Fibroblast of skin of left quadriceps (primary cell): ENCODE measurements at places on chromosomes 7 and 10.

DNA sequence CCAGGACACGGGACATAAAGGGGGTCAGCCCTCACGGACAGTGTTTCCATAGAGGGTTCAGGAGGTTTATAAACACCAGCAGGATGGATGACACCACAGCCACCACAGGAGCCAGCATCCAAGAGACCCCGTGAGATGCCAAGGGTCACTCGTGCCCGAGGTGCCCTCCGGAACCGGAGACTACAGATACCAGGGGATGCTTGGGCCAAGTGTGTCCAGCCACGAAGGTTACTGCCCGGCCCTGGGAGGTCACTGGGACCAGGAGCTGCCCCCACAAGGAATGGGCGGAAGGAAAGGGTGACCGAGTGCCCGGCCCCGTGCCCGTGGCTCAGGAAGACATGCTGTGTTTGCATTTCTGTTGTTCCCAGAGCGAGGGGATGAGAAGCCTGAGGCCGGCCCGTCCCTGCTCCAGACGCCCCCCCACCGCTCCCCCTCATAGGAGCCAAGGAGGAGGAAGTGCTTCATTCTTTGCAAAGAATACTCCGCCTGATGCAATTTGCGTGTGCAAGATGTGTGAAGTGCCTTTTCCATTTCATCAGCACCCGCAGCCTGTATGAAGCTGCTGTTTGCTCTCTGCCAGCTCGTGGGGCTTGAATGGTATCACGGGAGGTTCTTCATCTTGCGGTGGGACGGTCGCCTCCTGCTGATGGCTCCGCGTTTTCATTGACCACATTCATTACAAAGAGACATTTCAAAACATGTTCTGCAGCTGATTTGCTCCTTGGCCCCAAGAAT is 176.4 kb downstream of the ELFN1 start:
- peak; percentile 39 for DNase-seq

- no peak for DNase-seq
These were observed 59.6 kb downstream of the NEURL1 start for GRCh38 chr10:103552856-103553742.

DNA sequence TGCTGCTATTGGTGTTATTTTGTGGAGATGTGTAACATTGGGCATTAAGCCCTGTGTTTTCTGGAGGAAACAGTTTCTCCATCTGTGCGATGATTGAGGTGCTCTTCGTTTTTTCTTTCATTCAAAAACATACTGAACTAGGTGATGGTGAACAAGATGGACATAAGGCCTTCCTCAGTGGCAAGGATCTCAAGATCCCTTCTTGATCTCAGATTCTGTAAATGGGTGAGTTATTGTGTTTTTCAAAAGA is 759 bp upstream of the ELAPOR2 start:
- no peak for DNase-seq

- peak; percentile 9 for DNase-seq
These were observed at the start of gene ATRNL1 for GRCh38 chr10:115093286-115093775. ATRNL1 (plus strand) TSS chr10:115093365; CDS start chr10:115093751, 386 bp downstream.

GRCh38 chr7:54985426-54986330 is 33.1 kb upstream of the EGFR start:
- DNase-seq = peak; percentile 49

DNA sequence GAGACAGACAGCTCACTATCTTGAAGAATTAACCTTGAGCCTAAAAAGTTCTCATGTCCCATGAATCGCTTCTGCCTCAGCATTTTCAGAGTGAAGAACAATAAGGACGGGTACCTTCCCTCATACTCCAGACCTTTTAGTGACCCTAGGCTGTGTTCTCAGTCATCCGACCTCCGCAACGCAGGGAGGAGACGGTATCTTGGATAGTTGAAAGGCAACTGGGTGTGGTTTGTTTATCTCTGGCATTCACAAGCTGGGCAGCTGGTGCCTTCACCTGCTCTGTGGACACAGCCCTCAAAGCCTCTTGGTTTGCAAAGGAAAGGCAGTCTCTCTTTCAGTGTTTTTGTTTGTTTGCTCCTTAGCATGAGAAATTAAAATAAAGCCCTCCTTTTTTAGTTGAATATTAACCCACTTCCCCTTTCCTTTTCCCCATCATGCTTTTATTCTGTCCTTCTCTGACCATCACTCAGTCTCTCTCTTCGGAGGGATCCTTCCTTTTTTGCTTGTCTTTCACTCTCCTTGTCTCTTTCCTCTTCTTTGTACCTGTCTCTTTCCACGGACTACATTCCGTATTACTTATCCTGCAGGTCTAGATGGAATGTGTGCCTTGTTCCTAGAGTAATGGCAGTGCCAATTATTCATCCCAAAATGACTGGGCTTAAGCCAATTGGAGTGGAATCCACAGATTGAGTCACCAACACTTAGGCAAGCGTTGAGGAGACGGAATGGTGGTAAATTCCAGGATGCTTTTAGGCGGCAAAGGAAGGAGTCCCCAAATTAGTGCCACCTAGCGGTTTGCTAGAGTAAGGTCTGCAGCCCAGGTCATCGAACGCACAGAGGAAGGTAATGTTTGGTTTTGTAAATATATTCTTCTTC is 45.8 kb downstream of the PRR15 start:
- peak; percentile 18 for DNase-seq

DNA sequence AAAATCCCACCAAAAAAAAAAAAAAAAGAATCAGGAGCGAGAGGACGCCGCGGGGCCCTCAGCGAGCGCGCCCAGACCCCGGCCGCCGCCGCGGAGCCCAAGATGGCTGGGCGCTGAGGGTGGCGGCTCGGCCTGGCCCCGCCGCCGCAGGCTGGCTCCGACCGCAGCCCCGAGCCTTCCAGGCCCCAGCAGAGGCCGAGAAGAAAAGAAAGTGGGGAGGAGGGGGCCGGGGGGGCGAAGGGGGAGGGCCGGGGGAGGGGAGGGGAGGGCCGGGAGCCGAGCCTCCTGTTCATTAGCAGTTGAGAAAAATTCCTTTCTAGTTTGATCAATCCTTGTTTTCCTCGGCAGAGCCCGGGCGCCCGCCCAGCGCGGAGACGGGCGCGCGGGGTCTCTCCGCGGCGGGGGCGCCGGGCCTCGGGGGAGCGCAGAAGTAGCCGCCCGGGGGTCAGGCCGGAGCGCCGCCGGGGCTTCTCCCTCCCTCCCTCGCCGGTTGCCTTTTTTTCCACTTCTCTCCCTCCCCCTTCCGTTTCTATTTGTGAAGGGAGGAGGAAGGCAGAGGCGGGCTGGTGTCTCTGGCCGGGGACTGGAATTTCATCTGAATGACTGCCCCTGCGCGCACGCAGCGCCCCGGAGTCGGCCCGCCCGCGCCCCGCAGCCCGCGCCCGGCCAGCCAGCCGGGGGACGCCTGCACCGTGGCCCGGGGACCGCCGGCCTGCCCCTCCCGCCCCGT is 778 bp upstream of the TRIM8 start:
- DNase-seq = peak; percentile 48

DNA sequence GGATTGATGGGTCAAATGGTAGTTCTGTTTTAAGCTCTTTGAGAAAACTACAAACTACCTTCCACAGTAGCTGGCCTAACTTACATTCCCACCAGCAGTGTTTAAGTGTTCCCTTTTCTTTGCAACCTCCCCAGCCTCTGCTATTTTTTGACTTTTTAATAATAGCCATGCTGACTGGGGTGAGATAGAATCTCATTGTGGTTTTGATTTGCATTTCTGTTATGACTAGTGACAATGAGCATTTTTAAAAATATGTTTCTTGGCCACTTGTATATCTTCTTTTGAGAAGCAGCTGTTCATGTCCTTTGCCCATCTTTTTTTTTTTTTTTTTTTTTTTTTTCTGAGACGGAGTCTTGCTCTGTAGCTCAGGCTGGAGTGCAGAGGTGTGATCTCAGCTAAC is 155.2 kb upstream of the BMPER start:
- peak; percentile 56 for DNase-seq

DNA sequence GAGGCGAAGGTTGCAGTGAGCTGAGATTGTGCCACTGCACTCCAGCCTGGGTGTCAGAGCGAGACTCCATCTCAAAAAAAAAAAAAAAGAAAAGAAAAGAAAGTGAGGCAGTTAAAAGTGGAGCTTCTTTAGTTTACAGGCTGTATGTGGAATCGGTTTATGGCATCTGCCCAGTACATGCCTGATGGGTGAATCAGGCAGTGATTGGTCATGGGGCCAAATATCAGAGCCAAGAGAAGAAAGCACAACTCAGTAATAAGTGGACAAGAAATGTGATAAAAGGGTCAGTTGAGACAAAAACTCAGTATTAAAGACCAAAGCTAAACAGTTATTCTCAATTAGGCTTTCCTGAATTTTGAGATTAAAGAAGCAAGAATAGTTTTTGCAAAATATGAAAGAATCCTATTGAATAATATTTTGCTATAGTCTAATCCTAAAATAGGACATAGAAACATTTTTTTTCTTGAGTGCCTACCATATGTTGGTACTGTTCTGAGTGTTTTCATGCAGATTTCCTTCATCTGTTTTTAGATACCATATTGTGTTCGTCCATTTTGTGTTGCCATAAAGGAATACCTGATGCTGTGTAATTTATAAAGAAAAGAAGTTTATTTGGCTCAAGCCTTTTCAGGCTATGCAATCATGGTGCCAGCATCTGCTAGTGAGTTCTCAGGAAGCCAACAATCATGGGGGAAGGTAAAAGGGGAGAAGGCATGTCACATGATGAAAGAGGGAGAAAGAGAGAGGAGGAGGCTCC is 14.4 kb downstream of the CDC14C start:
- DNase-seq = peak; percentile 61

- DNase-seq = no peak
These were observed 55.2 kb upstream of the RPA3 start for GRCh38 chr7:7773334-7774309.

DNA sequence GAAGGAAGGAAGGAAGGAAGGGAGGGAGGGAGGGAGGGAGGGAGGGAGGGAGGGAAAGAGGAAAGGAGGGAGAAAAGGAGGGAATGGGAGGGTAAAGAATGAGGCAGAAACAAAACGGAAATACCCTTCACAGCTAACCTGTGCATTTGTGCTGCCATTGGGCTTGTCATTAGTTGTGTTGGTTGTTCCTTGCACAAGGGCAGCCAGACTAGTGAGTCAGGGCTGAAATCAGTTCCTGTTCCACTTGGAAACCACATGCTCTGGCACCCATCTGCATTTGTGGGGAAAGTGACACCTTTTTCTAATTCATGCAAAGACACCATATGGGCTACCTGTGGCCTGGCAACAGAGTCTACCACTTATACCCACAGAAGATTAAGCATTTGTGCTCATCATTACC is 1004.0 kb upstream of the C7orf33 start:
- no peak for DNase-seq

DNA sequence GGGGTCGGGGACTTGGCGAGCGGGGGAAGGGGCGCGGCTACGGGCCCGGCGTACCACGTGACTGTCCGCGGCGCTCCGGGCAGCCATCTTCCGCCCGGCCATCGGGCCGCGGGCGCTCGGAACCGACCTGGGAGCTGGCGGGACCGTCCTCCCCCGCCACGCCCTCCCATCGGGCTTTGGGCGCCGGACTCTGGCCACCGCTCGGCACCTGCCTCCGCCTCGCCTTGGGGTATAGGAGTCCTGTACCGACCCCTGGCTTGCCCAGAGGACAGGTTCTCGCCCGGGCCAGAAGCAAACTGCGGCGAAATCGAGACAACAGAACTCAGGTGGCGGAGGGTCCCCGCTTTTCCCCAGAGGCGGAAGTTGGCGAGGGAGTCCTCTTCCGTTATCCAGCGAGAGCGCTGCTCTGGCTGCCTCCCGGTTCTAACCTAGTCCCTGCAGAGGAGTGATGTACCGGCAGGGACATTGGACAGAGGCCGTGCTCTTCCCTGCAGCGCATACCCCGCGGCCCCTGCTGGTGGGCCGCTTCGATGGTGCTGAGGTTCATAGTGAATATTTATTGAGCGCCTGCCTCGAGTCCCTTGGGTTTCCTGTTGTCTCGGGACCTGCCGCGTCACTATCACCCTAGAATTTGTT is 1.2 kb upstream of the SGMS1 start:
- peak; percentile 38 for DNase-seq
